Effector CD8-positive, alpha-beta T cell (primary cell): ENCODE measurements at places on chromosomes 13 and 19.

DNA sequence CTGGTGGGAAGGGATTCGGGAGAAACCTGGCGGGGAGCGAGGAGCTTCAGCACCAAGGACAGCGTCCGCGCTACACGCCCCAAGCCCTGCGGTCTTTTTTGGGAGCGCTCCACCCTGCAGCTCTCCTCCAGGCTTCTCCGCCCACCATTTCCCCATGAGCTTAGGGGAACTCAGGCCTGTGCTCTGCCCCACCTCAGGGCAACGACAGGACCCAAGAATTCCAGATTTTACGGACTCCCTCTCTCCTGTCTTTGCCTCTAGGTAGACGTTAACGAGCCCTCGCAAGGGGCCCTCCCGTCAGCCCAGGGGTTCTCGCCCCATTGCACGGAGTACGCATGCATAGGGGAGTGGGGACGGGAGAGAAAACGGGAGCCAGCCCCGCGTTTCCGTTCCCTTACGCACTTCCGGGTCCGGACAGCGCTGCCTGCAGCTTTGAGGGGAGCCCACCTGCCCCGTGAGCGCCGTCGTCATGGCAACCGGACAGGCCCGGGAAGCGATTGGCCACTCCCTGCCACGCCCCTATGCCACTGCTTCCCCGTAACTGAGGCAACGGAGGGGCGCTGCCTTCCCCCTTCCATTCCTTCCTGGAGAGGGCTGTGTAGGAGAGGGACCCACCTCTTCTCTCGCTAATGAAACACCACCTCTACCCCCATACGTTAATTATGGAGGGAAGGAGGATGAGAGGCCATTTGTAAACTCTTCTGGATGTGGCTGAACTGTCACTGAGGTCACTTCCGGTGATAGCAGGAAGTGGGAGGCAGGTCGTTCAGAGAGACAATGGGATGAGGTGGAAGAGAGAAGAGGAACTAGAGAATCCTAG lies 20.8 kb downstream of the NOVA2 start:
- DNase-seq, result no peak

GRCh38 chr19:29417048-29417447 lies 108.7 kb upstream of the VSTM2B start:
- no peak for DNase-seq

- no peak for DNase-seq
Measured at GRCh38 chr19:55552620-55553019, 7.3 kb upstream of the SBK3 start.

DNA sequence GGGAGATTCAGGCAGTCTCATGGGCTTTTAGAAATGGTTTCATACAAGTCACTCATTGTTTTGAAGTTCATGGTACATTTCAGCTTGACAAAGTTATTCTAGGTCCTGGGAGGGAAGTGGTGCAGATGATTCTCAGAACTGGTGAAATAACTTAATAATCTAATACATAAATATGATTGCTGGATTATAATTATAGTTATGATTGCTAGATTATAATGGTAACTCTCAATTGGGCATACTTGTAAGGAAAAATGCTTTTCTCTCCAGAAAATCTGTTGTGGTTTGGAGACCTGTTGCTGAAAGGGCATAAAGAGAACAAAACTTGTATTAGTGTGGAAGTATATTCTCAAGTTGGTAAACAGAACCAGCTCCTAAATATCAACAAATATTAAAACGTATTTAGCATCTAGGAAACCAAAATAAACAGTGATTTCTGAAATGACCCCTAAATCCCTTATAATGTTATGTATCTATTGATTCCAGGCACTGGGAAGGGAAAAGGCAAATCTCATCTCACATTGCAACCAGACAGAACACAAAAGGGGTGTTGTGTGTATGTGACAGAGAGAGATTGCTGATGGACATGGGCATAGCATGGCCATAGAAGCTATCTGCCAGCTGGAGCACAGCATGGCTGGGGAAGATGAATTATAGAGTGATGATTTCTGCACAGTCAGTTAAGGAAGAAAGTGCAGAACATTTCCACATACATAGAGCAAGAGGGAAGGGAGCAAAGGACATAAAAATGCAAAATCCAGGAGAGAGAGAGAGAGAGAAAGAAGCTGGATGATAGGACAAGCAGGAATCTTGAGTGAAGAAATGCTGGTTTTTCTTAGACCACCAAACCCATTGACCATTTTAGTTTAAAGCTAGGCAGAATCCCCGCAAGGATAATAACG lies 87.1 kb upstream of the FRY start:
- no peak for DNase-seq

DNA sequence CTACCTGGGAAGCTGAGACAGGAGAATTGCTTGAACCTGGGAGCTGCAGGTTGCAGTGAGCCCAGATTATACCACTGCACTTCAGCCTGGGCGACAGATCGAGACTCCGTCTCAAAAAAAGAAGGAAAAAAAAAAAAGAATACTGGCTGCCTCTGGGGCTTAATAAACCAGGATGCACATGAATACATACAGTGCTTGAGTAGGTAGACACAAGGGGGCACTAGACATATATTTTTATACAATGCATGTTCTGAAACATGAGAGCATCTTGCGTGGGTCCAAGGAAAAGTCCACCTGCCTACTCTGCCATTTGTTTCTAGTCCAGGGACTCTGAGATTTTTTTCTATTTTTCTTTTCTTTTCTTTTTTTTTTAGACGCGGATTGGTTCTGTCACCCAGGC lies 31.2 kb downstream of the KEAP1 start:
- no peak for DNase-seq

GRCh38 chr13:72473321-72473720 lies 254.1 kb downstream of the MZT1 start:
- DNase-seq, result no peak

GRCh38 chr13:99305158-99305557 lies 2.0 kb downstream of the GPR183 start:
- DNase-seq, result no peak

- no peak for DNase-seq
Measured at GRCh38 chr13:99064624-99065234, 86.9 kb upstream of the DOCK9 start.
